ENCODE measurements at places on chromosomes 12 and 14.

DNA sequence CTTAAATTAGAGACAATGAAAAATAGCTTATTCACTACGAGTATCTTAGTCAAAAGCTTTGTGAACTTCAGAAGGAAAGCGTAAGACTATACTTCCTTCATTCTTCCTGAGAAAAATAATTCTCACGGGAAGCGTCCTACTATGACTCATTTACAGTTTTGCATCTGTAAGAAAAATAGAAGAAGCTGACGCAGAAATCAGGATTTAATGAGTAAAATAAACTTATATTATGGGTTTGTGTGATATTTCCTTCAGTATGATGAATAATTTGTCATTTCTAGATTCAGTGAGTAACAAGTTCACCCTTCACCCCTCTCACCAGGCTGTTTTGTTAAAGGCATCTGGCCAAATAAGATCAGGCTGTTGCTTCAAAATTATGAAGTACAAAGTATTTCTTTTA, 17.8 kb upstream of the PDE3A start:
- DNase-seq = no peak

GRCh38 chr12:98916106-98916505, 271.0 kb downstream of the APAF1 start:
- no peak for DNase-seq

DNA sequence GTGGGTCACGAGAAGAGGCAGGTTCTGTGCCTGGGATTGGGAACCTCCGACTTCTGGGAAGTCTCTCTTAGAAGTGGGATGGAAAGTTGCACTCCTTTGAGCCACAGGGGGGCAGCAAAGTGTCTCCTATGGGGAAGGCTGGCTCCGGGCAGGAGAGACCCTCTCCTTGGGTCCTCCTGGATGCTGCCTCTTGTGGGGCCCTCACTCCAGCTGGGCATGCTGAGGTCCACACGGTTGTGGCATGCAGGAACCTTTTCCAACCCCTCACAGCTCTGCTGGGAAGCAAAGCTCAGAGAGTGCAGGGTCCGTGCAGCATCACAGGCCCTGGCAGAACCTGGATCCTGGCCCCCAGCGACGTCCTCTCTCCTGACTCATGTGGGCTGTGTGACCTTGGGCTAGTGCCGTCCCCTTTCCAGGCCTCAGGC, 17.4 kb downstream of the SDSL start:
- no peak for DNase-seq

- no peak for DNase-seq
Measured at GRCh38 chr12:132592282-132592970, 18.0 kb downstream of the LRCOL1 start.

DNA sequence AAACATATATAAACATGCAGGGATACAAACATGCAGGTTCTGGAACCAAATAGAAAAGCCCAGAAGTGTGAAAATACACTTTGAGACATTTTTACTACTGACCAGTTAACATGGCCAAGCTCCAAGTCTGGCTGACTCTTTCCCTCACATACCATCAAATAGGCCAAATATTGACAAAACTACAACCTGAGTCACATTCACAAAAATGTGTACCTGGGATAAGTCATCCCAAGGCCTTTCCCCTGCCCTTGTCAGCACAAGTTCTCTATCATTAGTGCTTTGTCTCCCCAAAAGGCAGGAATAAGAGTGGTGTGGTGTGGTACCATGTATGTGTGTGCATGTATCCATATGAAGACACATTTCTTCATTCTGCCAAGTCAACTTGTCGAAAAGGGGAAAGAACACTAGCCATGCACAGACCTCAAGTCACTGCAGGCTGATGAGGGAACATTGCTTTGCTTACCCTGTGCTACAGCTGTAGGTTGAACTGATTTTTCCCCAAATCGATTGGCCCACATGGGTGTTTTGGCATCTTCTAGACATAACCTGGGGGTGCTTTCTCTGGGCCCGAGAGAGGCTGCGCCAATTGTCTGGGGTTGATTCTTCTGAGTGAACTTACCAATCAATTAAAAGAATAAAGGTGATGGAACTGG, 14.9 kb downstream of the HOXC4 start:
- DNase-seq = no peak

DNA sequence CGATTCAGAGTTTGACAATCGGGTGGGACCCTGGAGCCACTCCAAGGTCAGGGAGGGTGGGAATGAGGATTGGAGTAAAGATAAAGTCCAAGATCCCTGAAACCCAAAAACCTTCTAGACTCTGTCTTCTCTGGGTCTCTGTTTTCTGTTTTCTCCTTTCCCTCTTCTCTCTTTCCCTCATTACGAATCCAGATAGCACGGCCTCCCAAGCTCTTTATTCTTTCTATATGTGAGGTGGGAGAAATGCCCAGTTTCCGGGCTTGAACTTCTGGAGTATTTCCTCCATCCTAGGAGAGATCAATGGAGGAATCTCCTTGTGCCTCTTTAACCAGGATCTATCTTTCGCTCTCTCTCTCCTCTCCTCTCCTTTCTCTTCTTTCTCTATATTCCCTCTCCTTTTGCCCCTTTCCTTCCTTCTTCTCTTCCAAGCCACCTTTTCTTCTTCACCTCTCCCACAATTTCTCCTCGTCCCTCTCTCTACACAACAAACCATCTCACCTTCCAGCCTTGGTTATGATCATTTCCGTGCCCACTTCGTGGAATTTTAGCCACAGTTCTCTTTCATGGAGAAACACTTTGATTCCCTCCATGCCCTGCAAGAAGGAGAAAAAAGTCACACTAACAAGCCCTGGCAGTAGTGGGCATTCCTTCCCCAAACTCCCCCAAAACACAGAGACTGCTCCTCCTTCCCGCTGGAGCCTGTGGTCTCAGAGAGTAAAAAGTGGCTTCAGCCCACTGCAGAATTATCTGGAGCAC, 4.4 kb downstream of the TBX5 start:
- DNase-seq = no peak

DNA sequence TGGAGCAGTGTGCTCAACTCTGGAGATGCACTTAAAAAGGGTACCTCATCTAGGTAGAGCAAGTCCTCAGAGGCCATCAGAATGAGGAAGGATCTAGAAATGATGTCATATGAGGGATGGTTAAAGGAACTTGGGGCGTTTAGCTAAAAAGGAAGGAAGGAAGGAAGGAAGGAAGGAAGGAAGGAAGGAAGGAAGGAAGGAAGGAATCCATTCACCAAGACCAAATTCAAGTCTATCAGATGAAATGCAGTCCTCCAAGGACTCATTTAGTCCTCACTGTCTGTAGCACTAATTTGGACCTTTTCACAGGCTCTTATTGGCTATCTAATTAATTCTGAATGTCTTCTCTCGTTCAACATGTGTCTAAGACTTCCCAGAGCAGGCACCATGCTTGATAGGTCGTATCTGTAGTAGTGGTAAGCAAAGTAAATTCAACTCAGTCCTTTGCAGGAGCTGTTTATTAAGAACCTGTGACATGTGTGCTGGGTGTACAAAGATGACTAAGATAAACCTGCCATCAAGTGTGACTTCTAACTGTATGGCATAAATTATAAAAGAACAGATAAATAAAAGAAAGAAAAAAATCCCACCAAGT, 63.5 kb downstream of the LLPH start:
- no peak for DNase-seq

GRCh38 chr12:49295082-49295936, at the start of gene PRPH:
Gene PRPH, plus strand, starts transcription at chr12:49295147. Its CDS starts 54 bp downstream, at chr12:49295201.
- DNase-seq = no peak

DNA sequence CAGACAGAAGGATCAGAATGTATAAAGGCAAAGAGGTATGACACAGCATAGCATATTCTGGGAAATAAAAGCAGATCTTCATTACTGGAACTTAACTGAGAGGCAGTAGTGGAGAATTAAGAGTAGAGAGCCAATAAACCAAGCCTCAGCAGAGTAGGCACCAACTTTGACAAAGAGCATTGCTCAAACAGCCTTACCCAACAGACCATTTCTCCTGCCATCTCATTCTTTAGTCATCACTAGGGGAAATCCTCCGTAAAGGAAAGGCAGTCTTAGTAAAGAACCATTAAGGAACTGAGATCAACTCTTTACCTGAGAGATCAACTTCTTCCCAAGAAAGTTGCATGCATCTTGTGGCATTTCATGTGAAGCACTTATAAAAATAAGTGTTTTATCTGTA, 36.6 kb downstream of the SENP1 start:
- DNase-seq = no peak

- DNase-seq = no peak
Measured at GRCh38 chr14:76256545-76256944, 104.8 kb downstream of the GPATCH2L start.

GRCh38 chr12:124853781-124854636, 9.7 kb downstream of the SCARB1 start:
- DNase-seq = no peak

- DNase-seq = no peak
Measured at GRCh38 chr12:31119803-31120211, 46.1 kb downstream of the DDX11 start.

DNA sequence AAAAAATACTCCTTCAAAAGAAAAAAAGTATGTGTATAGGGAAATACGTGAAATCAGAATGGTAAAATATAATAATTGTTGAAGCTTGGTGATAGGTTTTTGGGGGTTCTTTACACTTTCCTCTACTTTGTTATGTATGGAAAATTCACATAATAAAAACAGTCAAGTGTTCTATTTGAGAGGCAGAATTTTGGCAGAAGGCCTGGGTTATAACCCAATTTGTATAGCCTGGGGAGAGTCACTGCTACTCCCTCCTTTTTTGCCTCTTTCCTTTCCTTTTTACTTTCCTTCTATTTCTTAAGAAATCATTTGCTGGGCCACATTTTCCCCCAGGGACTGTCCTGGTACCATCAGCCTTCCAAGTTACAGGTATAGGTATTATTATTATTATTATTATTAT, 105.7 kb downstream of the CRADD start:
- DNase-seq = no peak

- DNase-seq = no peak
Measured at GRCh38 chr12:93497456-93497855, 30.1 kb downstream of the MRPL42 start.

- DNase-seq = no peak
Measured at GRCh38 chr14:104876251-104876699, 11.2 kb downstream of the CEP170B start.

DNA sequence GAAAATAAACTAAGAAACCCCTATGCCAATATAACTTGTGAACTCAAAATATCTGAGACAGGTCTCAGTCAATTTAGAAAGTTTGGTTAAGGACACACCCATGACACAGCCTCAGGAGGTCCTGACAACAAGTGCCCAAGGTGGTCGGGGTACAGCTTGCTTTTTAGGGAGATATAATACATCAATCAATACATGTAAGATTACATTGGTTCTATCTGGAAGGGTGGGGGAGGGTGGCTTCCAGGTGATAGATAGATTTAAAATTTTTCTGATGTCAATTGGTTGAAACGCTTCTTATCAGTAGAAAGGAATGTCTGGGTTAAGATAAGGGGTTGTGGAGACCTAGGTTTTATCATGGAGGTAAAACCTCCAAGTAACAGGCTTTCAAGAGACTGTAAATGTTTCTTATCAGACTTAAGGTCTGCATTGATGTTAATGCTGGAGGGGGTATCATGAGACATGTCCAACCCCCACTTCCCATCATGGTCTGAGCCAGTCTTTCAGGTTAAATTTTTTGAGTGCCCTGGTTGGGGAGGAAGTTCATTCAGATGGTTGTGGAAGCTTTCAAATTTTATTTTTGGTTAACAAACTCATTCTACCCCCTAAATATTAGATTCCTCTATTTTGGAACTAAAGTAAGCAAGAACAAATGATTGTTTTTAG, 82.0 kb upstream of the RASSF8 start:
- DNase-seq = no peak

GRCh38 chr12:590206-590750, 73.0 kb downstream of the NINJ2 start:
- no peak for DNase-seq

GRCh38 chr12:121792607-121793439, 665 bp downstream of the RHOF start:
- peak; percentile 47 for DNase-seq

DNA sequence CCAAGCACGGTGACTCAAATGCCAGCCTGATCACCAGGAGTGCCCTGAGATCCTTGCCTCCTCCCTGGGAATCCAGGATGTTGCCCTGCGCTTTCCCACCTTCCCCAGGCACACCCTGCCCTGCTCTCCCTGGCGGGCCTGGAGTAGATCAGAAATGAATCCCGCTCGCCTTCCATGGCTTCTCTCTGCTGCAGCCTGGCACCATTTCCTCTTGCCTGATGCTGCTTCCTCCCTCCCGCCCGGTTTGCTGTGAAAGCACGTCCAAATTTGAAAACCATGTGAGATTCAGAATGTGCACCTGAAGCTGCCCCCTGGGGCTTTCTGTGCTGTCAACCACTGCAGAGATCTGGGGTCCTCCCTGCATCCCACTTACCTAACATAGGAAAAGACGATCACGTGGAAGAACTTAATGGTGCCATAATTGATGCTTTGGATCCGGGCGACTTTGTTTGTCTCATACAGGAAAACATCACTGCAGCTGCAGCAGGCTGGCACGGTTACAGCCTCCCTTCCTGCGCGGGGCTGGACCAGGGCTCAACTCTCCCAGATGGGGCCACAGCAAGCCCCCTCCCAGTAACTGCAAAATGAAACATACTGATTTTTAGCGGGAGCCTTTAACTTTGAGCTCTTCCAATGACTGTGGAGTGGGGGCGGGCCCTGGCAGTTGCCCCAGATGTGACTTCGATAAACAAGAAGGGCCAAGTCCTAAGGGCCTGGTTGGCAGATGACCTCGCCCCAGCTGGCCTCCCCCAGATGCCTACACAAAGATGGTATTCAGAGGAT, 24.9 kb upstream of the C12orf76 start:
- DNase-seq = peak; percentile 5

DNA sequence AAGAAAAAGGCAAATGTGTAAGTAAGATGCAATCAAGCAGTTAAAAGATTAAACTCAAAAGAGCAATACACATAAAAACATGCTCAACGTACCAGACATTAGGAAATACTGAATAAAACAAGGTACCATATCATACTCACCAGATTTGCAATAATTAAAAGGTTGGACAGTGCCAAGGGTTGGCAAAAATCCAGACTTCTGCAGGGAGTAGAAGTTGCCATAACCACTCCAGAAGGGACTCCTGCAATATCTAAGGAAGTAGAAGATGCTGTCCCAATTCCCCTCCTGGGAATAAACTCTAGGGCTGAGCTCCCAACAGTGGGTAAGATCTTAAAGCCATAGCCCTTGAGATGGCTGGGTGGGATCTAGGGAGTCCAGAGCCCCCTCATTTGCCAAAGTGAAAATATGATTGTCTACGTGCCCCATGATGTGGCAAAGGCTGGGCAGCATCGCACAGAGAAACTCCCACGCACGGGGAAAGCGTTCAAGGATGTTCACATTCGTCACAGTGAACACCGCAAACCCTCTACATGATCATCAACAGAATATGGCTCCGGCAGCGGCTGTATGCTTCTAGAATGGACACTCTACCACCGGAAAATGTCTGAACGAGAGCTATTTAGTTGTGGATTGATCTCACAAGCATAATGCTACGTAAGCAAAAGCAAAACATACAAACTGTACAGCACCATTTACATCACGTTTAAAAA, 12.3 kb downstream of the KCTD10 start:
- no peak for DNase-seq

- no peak for DNase-seq
Measured at GRCh38 chr12:107875786-107876185, 101.3 kb downstream of the ASCL4 start.

- DNase-seq = no peak
Measured at GRCh38 chr12:88996200-88996788, 356.0 kb downstream of the DUSP6 start.

GRCh38 chr14:74592476-74593201, 19.4 kb downstream of the LTBP2 start:
- no peak for DNase-seq

GRCh38 chr12:21837847-21838246, 63.3 kb upstream of the KCNJ8 start:
- no peak for DNase-seq

GRCh38 chr14:77485256-77485655, 13.4 kb downstream of the ISM2 start:
- no peak for DNase-seq

- no peak for DNase-seq
Measured at GRCh38 chr12:121949648-121950397, 31.4 kb downstream of the CFAP251 start.

Data from stimulated activated CD4-positive, alpha-beta T cell treated with anti-CD3 and anti-CD28 coated beads, Interleukin-4, amount 100 ng/mL, for 4 hours (primary cell).